Endodermal cell (in vitro differentiated cells): ENCODE measurements at places on chromosomes 3 and 15. TPM values are rescaled to one million over a fixed set of nuclear protein-coding genes. Genes with fewer than 3 reads are reported as not detected.

EPHB1 gene
- total RNA-seq: 2.4 and 3.6 TPM in 2 replicates

NR2E3 gene
- total RNA-seq: 0.55 and 1.1 TPM in 2 replicates

COMMD2 gene
- 48.4 to 65.9 TPM (median 65.3 TPM) in 3 replicates for total RNA-seq

GOLGA8S gene
- 0.07 TPM in 1 of 2 replicates, not detected in the other for total RNA-seq

UROC1 gene
- not detected in 2 replicates for total RNA-seq

AP3B2 gene
- total RNA-seq: 21.5 and 22.4 TPM in 2 replicates

DTWD1 gene
- total RNA-seq: 38.0 to 40.4 TPM (median 39.7 TPM) in 3 replicates

ADAMTS7 gene
- 42.5 to 71.0 TPM (median 67.1 TPM) in 3 replicates for total RNA-seq

DISP2 gene
- 0.40 and 0.50 TPM in 2 replicates for total RNA-seq

SLC12A1 gene
- not detected in 2 replicates for total RNA-seq

GOLGA6A gene
- 0.25 and 0.75 TPM in 2 replicates for total RNA-seq

FETUB gene
- not detected in 2 replicates for total RNA-seq

ZIC1 gene
- not detected in 2 replicates for total RNA-seq

TMEM158 gene
- total RNA-seq: 0.31 to 1.4 TPM (median 0.34 TPM) in 3 replicates
